ENCODE measurements at places on chromosomes 2 and 18. TPM values are rescaled to one million over a fixed set of nuclear protein-coding genes. Genes with fewer than 3 reads are reported as not detected.

Gene SP9
- 0.11 TPM for total RNA-seq

Gene UPP2
- not detected for total RNA-seq

- DNase-seq = no peak
Measured at GRCh38 chr2:235627682-235628081, 133.8 kb downstream of the AGAP1 start.

Gene SULT6B1
- not detected for total RNA-seq

Gene SLC25A12
- 28.2 TPM for total RNA-seq

DNA sequence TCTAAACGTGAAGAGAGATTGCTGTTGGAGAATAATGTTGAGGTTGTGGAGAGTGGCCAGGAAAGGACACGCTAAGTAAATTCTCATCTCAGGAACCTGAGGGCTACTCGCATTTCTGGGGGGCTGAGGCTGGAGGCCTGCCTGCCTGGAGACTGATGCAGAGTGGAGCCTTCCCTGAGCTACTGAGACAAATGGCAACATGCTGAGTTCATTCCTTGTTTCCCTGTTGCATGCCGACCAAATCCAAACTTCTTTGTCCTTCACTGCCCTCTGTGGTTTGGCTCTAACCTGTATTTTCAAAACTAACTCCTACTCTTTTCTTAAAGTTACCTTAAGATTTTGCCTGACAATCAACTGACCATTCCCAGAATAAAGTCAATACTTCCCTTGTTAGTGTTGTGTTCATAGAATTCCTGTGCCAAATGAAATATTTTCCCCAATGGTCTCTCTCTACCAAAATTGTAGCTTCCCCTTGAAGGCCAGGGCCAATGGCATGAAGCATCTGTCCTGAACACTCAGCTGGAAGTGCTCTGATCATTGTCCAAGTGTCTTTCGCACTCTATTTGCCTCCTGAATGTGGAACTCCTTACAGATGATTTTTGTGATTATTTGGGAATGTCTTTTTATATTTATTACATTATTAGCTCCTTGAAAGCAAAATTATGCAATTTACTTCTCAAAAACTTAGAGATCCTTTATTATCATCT lies 1085.6 kb downstream of the SOCS6 start:
- DNase-seq = no peak

GRCh38 chr2:123303731-123304130 lies 721.4 kb upstream of the CNTNAP5 start:
- DNase-seq = no peak

Gene SLC14A1
- total RNA-seq = not detected
